WTC11 (cell line): ENCODE measurements at places on chromosomes 6 and 20.

GRCh38 chr6:150511313-150511712 is 88.4 kb upstream of the PLEKHG1 start:
- no peak for DNase-seq

GRCh38 chr6:36142971-36143838 is 12.9 kb downstream of the MAPK13 start:
- DNase-seq: no peak

GRCh38 chr6:47278545-47278944 is 31.2 kb downstream of the TNFRSF21 start:
- DNase-seq: no peak

GRCh38 chr6:149233056-149233715 is 84.3 kb upstream of the TAB2 start:
- DNase-seq: no peak

- no peak for DNase-seq
Measured at GRCh38 chr6:77430504-77430903, 32.8 kb downstream of the HTR1B start.

DNA sequence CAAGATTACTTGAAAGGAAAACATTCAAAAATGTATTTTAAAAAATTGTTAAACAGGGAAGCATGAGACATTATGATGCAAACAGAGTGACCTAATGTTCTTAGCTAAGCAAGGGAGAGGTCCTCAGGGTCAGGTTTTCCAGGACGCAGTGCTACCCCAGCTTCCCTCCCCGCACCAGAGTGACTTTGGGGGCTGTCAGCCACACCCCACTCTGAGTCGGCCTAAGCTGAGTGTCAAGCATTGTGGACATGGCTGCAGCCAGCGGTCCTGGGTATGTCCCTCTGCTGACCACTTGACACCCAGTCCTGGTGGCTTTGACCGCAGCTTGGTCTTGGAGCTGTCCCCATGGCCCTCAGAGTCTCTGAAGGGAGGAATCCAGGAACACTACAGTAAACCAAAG is 54.9 kb upstream of the CD93 start:
- no peak for DNase-seq
